ENCODE measurements at places on chromosomes 7 and 10. TPM values are rescaled to one million over a fixed set of nuclear protein-coding genes. Genes with fewer than 3 reads are reported as not detected.

MINDY3 gene
- 13.2 TPM for total RNA-seq

FOXI2 gene
- total RNA-seq: 1.4 TPM

METTL27 gene
- 7.7 TPM for total RNA-seq

KCNMA1 gene
- 5.3 TPM for total RNA-seq

DOCK4 gene
- 13.3 TPM for total RNA-seq

DNA sequence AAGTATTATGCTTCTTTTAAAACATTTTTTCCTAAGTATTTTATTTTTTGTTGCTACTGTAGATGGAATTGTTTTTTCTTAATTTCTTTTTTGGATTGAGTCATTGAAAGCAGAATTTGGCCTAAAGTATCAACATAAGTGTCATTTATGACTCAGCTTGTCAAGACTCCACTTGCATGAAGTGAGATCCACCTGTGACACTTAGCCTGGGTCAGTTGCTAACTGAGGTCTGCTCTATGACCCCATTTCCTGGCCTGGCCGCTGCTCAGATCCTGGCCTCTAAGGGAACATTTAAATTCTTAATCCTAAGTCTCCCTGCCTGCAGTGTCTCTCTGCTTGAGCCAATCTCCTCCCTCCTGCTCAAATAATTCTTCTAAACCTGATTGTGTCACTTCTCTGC is 35.5 kb downstream of the TMEM270 start:
- peaks cover 7% of the 10 kb centered on the region for H3K4me1 ChIP-seq
- no peak overlapping the region for H3K4me3 ChIP-seq
- H3K27ac ChIP-seq: no peak overlapping the region
- no peaks in the 10 kb centered on the region for H3K27me3 ChIP-seq
- peaks cover 11% of the 10 kb centered on the region for H3K36me3 ChIP-seq
- DNase-seq: no peak

GRCh38 chr7:134948246-134948645 is 38.1 kb upstream of the AGBL3 start:
- H3K27me3 ChIP-seq: no peaks in the 10 kb centered on the region
- DNase-seq: no peak

DNA sequence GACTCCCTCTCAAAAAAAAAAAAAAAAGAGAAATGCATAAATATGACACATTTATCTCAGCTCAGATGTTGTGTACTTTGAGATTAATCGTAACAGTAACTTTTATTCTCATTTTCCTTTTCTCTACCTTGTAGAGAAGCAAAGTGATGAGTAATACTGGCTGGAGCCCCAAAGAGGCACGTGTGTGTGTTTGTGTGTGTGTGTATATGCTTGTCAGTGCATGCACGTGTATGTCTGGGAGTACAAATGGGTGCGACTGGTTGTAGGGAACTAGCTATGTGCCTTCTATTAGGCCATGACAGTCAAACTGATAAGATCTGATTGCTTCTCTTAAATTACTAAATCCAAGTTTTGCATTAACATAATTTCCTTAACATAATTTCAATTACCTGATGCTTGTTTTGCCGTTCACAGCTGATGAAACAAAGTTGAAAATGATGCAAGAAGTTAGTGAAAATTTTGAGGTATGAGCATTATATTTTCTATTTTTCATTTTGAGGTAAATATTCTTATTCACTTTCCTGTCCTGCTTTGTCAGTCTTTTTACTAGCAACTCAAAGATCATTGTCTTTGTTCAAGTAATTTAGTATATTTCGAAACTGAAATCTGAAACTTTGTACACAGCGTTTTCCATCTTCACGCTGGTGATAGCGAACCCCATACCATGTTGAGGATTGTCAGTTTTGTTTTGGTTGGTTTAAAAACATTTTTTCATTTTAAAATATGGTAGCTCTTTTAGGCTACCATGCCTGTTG is 3.4 kb downstream of the TRRAP start:
- no peak overlapping the region for H3K27ac ChIP-seq
- H3K4me3 ChIP-seq: no peak overlapping the region
- DNase-seq: no peak
- H3K27me3 ChIP-seq: peaks cover 6% of the 10 kb centered on the region

DNA sequence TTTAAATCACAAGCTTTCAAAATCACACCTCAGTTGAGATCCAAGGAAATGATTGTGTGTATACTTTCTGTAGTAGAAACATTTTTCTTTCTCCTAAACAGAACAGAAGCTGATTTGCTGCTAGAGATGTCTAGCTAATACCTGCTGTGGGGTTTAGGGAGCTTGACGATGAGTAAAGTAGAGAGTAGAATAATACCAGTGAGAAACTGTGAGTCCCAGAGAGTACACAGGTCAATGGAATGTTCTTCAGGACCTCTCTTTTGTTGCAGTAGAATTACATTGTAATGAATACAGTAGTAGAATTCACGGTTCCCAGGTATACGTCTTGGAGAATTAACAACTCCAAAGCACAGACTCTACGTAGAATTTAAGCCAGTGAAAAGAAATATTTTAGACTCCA is 18.0 kb downstream of the TRUB1 start:
- H3K4me3 ChIP-seq: no peak overlapping the region
- peaks cover 4% of the 10 kb centered on the region for H3K36me3 ChIP-seq
- no peak for DNase-seq
- H3K4me1 ChIP-seq: peaks cover 20% of the 10 kb centered on the region

GRCh38 chr10:20040012-20040411 is 223.8 kb downstream of the PLXDC2 start:
- no peak overlapping the region for H3K27ac ChIP-seq
- peaks cover 39% of the 10 kb centered on the region for H3K4me1 ChIP-seq
- no peaks in the 10 kb centered on the region for H3K36me3 ChIP-seq

GRCh38 chr7:3998060-3998459 is 684.0 kb upstream of the FOXK1 start:
- H3K27me3 ChIP-seq: no peaks in the 10 kb centered on the region
- no peak overlapping the region for H3K27ac ChIP-seq
- no peak overlapping the region for H3K4me3 ChIP-seq
- H3K36me3 ChIP-seq: no peaks in the 10 kb centered on the region

DNA sequence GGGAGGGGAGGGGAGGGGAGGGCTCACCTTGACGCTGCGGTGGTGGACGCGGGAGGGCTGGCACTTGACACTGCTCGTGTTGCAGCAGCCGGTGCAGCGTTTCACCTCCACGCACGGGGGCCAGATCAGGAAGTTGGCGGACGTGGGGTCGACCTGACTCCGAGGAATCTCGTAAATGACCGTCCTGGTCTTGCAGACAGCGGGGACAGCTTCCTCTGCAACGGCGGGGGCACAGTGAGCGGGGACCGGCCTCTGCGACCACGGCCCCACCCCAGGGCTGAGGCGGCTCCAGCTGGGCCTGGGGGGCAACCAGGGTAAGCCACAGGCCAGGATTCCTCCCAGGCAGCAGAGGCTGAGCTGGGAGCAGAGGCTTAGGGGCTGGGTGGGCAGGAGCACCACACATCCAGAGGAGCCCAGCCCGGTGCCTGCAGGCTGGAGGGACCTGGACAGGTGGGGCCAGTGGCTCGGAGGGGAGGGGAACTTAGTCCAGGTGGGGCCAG is 8.8 kb downstream of the PDGFA start:
- H3K4me1 ChIP-seq: peaks cover 30% of the 10 kb centered on the region
- no peaks in the 10 kb centered on the region for H3K27me3 ChIP-seq
- H3K4me3 ChIP-seq: no peak overlapping the region
- H3K27ac ChIP-seq: no peak overlapping the region
- H3K36me3 ChIP-seq: peaks cover 17% of the 10 kb centered on the region

DNA sequence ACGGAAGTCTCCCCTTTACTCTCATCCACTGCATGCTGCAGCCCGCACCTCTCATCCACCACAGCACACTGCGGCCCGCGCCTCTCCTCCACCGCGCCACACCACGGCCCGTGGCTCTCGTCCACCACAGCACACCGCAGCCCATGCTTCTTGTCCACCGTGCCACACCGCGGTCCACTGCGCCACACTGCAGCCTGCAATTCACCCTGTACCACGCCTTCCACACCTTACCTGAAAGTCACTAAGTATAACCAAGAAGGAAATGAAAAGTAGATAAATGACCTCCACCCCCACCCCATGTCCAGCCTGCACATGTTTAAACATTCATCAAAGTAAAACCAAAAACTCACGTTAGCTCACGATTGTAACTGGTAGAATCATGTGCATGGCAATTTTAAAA is 176.1 kb downstream of the DIP2C start:
- no peaks in the 10 kb centered on the region for H3K36me3 ChIP-seq
- peaks cover 9% of the 10 kb centered on the region for H3K4me1 ChIP-seq
- peaks cover 27% of the 10 kb centered on the region for H3K27me3 ChIP-seq
- no peak overlapping the region for H3K4me3 ChIP-seq
- DNase-seq: no peak

GRCh38 chr7:127794136-127794535 is 142.1 kb downstream of the SND1 start:
- H3K36me3 ChIP-seq: no peaks in the 10 kb centered on the region
- H3K27me3 ChIP-seq: no peaks in the 10 kb centered on the region
- H3K4me3 ChIP-seq: no peak overlapping the region
- DNase-seq: no peak
- H3K27ac ChIP-seq: no peak overlapping the region

DNA sequence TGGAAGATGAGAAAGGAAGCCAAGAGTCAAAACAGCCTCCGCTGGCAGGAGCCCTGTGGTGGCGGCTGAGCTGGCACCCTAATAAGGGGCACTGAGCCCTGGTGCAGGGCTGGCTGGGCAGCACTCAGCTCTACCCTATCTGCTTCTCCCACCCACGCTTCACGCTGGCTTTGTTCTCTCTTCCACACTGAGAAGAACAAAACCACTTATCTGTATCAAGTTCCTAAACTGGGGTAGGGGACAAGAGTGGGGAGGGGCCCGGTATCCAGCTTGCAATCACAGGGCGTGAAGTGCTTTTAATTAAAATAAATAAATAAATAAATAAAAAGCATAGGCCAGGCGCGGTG is 52.1 kb downstream of the FAM53B start:
- peaks cover 15% of the 10 kb centered on the region for H3K36me3 ChIP-seq
- no peak overlapping the region for H3K4me3 ChIP-seq
- DNase-seq: no peak
- H3K27ac ChIP-seq: no peak overlapping the region
- peaks cover 16% of the 10 kb centered on the region for H3K4me1 ChIP-seq

DNA sequence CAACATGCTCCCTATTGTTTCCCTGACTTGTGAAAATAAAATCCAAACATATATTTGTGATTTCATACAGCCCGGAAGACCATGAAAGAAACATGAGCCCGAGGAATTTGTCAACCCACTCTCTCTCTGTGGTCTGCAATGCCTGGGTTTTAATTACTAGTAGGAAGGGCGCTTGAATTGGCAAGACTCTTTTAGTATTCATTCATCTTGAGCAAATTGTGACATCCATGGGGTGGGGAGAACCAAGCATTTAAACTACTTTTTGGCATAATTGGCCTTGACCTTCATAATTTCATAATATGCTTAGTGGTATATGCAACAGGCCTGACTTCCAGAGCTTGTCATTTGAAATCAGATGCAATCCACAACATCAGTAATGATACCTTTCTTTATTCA is 142.4 kb upstream of the BMPER start:
- no peak for DNase-seq
- no peak overlapping the region for H3K4me3 ChIP-seq
- H3K4me1 ChIP-seq: peaks cover 23% of the 10 kb centered on the region
- H3K36me3 ChIP-seq: no peaks in the 10 kb centered on the region
- no peaks in the 10 kb centered on the region for H3K27me3 ChIP-seq

DNA sequence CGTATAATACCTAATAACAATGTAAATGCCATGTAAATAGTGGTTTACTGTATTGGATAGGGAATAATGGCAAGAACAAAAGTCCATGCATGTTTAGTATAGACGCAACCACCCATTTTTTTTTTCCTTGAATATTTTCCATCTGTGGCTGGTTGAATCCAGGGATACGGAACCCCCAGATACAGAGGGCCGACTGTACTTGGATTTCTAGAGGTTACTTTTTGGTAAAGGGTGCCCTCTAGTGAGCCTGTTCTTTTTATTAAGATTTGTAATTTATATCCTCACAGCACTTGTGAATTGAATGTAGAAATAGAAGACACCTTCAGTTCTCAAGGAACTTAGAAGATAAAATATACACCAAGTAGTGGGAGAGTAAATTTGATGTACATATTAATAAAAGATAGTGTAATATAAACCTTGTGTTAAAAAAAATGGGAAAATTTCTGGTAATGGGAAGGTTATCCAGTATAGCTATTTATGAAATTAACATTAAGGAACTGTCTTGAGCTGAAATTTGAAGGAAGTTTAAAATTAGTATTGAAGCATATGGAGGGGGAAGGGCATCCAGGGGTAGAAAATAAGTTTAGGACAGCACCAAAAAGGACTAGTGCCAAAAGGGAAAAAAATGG is 32.0 kb downstream of the EXOC6 start:
- no peak for DNase-seq
- no peaks in the 10 kb centered on the region for H3K27me3 ChIP-seq
- no peak overlapping the region for H3K4me3 ChIP-seq
- H3K27ac ChIP-seq: no peak overlapping the region
- H3K36me3 ChIP-seq: no peaks in the 10 kb centered on the region
- H3K4me1 ChIP-seq: no peaks in the 10 kb centered on the region
